ENCODE measurements at places on chromosomes 6 and 20.

DNA sequence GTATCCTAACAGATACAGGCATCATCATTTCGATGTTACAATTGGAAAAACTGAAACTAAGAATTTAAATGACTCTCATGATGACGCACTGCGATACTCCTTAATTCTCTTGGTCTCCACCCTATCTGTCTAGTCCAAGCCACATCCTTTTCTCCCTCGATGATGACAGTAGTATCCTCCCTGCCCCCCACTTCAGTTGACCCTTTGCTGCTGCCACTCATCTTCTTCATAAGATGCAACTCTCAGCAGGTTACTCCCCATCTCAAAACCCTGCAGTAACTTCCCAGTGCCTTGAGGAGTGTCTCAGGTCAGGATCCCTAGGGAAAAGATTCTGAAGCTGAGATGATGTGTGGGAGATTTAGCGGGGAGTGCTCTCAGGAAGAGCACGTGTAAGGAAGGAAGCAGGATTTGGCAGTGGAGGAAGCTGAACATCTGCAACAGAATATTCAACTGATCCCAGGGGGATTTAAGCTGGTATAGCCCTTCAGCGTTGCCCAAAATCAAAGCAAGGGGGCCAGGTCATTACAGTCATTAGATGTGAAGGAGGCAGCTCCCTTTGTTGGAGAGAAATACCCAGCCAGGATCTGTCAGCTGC, 16.1 kb downstream of the JPH2 start:
- DNase-seq: no peak

DNA sequence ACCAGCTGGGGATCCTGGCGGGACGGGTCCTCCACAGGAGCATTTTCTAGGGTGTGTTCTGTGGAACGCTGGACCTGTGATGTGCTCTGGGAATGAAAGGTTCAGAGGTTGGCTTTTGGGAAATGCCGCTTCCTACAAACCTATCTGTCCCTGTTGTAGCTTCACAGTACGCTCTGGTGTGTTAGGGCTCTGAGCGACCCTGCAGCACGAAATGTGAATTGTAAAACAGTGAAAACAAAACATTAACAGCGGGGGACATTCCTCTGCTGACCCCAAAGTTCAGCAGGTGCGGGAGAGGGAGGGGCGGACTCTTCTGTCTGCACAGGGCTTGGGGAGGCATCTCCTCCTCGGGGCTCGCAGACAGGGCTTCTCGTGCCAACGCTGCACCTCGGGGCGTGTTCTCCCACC, 155.9 kb downstream of the NRN1 start:
- DNase-seq: no peak

- no peak for DNase-seq
Measured at GRCh38 chr20:37335642-37336368, 10.1 kb upstream of the SRC start.

GRCh38 chr6:2729921-2730320, 20.8 kb downstream of the MYLK4 start:
- no peak for DNase-seq

DNA sequence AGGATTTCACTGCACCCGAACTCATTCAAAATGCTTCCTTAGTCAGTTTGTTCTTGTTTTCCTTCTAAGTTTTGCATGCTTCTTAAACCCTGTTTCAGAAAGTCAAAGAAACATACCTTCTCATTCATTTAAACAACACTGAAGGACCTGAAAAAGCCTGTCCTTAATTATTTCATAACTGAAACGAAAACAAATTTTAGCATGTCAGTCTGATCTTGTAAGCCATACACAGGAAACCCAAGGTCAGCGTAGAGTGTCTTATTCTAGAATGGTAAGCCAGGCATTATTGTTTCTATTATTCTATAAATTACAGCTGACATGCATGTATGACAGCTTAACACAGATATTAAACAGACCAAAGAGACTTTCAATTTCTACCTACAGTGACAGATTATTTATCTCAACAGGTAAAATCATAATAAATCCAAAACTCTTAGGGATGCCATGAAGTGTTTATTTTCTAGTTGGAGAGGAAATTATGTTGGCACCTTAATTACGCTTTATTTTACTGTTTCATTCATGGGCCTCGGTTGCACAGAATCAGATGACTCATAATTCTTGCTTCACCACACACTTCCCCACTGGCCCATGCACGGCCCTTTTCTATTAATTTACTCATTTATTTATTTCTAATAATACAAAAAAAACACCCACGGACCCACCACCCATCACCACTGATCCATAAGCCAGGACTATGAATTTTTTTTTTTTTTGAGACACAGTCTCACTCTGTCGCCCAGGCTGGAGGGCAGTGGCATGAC, 39.3 kb upstream of the DUSP22 start:
- DNase-seq: no peak

- DNase-seq: no peak
Measured at GRCh38 chr6:113405326-113406047, 451.7 kb upstream of the MARCKS start.

GRCh38 chr6:151431337-151431736, 20.6 kb downstream of the RMND1 start:
- no peak for DNase-seq

DNA sequence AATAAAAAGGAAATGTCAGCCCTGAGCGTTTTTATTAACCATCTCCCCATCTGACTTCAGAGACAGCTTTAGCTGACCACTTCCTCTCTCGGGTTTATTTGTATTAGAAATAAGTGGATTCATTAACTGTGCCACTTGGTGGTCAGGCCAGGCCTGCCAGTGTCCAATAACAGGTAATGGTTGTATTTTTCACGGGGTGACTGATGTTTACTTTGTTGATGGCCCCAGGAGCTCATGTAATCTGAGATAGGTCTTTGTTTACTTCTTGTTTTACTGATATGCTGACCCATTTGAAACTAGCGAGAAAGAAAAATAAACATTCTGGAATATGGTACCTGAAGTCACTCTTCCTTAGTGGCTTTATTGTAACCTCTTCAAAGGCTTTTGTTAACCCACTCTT, 504.3 kb upstream of the SLC35B3 start:
- DNase-seq: no peak

GRCh38 chr20:59776626-59777330, 156.7 kb downstream of the SYCP2 start:
- no peak for DNase-seq

DNA sequence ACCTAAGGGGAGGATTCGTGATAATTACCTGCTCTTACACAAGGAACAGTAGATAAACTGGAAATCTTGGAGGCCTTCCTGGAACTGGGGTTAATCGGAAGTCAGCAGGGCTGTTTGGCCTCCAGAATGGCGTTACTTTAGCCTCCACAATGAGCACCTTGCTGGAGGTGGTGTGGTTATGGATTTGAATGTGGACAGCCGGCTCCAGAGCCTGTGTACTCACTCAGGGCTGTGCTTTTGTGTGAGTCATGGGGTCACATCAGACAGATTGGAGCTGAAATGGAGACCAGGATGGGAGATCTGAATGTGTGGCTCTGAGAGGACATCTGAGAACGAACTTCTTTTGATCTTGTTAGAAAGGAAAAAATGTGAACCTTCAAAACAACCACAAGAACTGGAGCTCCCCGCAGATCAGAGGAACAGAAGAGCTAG, 30.4 kb downstream of the IGF2R start:
- no peak for DNase-seq

DNA sequence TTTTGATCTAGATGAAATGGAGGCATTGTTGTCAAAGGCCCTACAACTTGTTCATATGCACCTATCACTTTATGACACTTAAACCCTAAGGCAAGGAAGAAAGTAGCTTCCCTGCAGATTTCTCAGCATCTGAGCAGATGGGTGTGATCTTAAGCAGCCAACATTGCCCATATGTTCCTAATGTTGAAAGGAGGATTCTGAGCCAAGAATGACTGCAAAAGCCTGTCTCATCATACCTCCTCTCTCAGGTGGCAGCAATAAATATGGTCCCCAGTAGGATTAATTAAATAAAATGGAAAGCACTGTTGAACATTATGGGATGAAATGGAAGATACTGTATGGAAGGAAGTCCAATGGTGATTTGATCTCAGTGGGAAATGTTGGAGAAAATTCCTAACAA, 538.1 kb upstream of the MAN1A1 start:
- DNase-seq: no peak

DNA sequence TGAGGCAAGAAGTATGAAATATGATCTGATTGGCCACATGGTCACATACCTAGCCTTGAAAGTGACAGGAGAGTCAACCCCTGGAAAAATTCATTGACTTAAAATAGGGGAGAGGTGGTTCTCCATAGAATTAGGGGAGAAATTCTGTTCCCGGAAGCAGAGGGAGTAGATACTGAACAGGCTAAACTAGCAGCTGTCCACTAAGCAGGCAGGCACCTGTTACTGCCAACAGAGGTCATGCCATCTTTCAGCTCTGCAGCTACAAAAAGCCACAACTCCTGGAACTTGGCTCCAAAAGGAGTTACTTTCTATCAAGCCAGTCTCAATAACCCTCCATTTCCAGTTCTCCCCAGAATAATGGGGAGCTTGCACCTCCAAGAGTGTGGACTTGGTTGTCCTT, 352.5 kb downstream of the MAFB start:
- DNase-seq: no peak

GRCh38 chr6:144325232-144325631, 40.1 kb downstream of the UTRN start:
- no peak for DNase-seq

DNA sequence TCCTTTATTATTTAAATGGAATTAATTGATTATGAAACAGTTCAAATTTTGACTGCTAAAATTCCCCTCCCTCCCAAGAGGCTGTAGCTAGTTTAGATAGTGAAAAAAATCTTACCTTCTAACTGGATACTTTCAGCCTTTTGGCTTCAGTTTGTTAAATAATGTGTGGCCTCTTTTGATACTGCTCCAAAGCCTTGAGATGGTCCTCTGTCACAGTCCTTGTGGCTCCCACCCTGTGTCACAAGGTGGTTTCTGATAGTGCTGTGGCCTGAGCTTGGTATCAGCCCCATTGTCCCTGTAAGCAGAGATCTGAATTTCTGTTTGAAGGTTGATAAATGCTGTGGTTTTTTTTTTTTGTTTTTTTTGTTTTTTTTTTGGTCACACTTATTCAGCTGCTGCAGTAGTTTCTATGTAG, 20.8 kb downstream of the PANK2 start:
- DNase-seq: no peak

- DNase-seq: peak; percentile 83
Measured at GRCh38 chr6:90175627-90176538, 120.8 kb downstream of the BACH2 start.

GRCh38 chr6:147507162-147508041, 1.1 kb upstream of the SAMD5 start:
- peak; percentile 7 for DNase-seq

- peak; percentile 62 for DNase-seq
Measured at GRCh38 chr6:499617-500016, 108.1 kb downstream of the IRF4 start.

DNA sequence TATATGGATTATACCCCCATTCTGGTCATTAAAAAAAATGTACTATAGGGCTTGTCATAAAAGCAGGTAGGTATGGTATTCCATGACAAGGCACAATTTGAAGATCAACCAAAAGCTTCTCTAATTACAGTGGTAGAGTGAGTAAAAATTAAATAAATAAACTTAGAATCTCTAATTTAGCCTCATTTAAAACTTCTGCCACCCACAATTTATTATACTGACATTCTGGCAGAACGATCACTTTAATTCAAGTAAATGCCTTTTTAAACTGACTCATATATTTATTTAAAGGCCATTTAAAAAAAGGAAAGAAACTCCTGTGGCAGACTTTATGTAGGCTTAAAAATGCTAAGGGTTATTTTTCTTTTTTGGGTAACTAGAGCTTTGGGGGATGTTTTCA, 68.3 kb upstream of the PHACTR2 start:
- no peak for DNase-seq

DNA sequence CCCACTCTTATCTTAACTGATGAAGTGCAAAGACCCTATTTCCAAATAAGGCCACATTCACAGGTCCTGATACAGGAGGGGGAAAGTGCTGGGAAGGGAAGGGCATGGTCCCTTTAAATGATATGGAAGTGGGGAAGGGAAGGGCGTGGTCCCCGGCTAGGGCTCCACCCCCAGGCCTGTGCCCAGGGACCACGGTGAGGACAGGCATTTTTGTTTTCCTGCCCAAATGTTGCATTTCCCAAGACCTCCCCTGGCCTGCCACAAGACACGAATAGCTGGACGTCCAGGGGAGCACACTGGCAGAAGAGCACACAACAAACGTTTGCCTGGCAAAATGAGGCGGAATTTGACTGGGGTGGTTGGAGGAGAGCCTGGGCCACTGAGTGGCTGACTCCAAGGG, 16.1 kb upstream of the HFE start:
- no peak for DNase-seq

GRCh38 chr20:38804682-38805501, 605 bp upstream of the PPP1R16B start:
- DNase-seq: peak; percentile 78

DNA sequence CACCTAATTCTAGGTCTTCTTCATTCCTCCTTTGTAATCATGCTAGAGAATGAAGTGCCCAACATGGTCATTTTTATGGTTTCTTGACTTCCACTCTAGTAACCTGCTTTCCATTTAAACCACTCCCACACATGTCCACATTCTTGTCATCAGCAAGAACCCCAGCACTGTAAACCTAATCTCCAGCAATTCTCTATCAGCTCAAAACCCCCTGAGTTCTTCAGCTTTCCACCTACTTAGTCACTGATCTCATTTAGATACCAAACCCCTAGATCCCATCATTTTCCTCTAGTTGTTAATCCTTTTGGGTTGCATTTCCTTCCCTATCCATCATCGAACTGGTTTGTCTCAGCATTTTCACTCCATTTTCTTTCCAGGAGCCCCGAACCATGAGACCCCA, 49.7 kb downstream of the GOPC start:
- no peak for DNase-seq

- peak; percentile 81 for DNase-seq
Measured at GRCh38 chr6:31068669-31069340, 43.6 kb downstream of the C6orf15 start.

DNA sequence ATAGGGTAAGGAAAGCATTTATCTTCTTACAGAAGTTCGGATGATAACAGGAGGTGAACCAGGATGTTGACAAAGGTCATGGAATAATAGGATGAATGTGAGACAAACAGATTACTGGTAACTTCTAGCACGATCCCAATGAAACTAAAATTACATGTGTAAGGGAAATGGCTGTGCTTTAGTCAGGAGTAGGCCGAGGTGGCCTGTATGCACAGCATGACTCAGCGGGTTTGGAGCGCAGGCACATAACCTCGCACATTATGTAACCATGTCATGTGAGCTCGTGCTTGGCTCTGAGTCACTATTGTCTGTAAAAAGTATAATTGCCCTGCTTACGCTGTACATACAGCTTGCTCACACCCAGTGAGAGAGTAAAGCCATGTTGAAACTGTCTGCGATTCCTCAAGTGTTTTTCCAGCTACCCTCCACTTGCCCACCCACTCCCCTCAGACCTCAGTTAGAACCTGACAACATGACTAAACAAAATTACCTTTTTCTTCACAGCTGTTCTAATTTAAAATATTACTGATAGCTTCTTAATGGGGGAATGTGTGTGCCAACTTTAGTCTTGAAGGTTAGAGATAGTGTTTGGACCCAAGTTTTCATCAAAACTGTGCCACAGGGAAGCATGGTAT, 8.2 kb downstream of the CYB5R4 start:
- peak; percentile 17 for DNase-seq

All from stimulated activated CD4-positive, alpha-beta T cell treated with anti-CD3 and anti-CD28 coated beads, Interleukin-15, amount 100 ng/mL, for 24 hours (primary cell).